Psoas muscle (tissue), 8 donors: ENCODE measurements at places on chromosomes 1 and 21. TPM values are rescaled to one million over a fixed set of nuclear protein-coding genes. Genes with fewer than 3 reads are reported as not detected.

The SPRR3 gene
- polyA plus RNA-seq, result 1.2 TPM

The NBPF15 gene
- 2.5 TPM for polyA plus RNA-seq

The PGLYRP3 gene
- polyA plus RNA-seq, result not detected

DNA sequence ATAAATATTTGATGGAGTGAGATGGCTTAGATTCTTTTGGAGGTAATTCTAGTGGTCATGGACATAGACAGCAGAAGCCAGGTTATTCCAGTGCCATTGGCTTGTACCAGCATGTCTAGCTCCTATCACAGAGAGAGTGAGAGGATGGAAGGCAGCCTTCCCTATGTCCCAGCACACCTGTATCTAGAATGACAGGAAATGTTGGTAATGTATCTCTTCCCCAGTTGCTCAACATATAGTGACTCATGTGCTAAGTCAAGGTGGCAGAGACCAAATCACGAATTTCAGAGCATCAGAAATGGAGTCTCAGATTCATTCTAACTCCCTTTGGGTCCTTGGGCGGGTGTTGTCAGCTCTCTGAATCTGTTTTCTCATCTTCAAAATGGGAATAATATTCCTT lies 28.4 kb downstream of the METTL13 start:
- DNase-seq, result no peak
- H3K36me3 ChIP-seq, result no peaks in the 10 kb centered on the region
- no peaks in the 10 kb centered on the region for H3K4me1 ChIP-seq
- H3K27ac ChIP-seq, result no peak overlapping the region
- H3K4me3 ChIP-seq, result no peak overlapping the region

DNA sequence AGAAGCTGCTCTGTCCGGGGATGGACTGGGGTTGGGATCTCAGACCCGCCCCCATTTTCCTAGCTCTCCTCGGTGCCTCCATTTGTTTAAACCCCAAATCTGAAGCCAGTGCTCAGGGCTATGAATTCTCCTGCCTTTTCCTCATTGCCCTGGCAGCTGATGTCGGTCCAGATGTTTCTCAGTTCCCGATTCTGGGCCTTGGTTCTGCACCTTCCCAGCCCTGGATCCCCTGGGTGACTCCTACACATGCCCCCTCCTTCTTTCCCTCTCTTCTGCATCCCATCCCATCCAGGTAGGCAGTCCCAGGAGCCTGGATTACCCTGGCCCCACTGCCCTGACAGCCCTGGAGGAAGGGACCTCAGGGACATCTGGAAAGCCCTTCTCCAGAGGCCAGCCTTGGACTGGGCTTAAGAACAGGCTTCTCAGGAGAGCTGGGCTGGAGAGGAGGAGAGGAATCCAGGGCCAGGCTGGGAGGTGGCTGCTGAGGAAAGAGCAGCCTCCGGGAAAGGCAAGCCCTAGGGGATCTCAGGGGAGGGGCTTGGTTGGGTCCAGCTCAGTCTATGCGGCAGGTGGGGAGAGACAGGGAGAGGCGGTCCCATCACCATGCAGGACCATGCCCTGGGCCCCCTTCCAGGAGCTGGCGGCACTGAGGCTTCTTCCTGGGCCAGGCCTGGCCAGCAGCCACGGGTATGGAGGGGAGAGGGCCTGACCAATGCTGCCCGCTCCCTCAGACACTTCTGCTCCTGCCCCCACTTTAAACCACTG lies 6.8 kb upstream of the EPS8L3 start:
- no peak for DNase-seq
- no peak overlapping the region for H3K27ac ChIP-seq
- H3K4me3 ChIP-seq, result no peak overlapping the region
- no peaks in the 10 kb centered on the region for H3K27me3 ChIP-seq
- no peaks in the 10 kb centered on the region for H3K4me1 ChIP-seq
- no peaks in the 10 kb centered on the region for H3K36me3 ChIP-seq

- no peaks in the 10 kb centered on the region for H3K27me3 ChIP-seq
- no peak for DNase-seq
- no peak overlapping the region for H3K4me3 ChIP-seq
- H3K4me1 ChIP-seq, result peaks cover 21% of the 10 kb centered on the region
Measured at GRCh38 chr1:77781683-77782082, 2.2 kb downstream of the MIGA1 start.

DNA sequence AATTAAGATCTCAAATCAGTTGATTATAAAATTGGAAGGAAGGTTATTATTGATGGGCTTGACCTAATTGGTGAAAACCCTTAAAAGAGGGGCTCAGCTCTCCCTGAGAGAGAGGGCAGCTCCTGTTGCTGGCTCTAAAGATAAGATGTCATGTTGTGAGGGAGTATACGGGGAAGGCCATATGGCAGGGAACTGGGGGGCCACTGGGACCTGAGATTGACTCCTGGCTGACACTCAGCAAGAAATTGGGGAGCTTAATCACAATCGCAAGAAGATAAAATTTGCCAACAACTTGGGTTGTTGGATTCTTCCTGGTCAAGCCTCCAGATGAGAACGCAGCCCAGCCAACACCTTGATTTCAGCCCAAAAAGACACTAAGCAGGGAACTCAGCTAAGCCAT lies 69.7 kb upstream of the KCNJ6 start:
- peaks cover 3% of the 10 kb centered on the region for H3K27me3 ChIP-seq
- no peak overlapping the region for H3K27ac ChIP-seq
- no peak for DNase-seq
- no peaks in the 10 kb centered on the region for H3K36me3 ChIP-seq

DNA sequence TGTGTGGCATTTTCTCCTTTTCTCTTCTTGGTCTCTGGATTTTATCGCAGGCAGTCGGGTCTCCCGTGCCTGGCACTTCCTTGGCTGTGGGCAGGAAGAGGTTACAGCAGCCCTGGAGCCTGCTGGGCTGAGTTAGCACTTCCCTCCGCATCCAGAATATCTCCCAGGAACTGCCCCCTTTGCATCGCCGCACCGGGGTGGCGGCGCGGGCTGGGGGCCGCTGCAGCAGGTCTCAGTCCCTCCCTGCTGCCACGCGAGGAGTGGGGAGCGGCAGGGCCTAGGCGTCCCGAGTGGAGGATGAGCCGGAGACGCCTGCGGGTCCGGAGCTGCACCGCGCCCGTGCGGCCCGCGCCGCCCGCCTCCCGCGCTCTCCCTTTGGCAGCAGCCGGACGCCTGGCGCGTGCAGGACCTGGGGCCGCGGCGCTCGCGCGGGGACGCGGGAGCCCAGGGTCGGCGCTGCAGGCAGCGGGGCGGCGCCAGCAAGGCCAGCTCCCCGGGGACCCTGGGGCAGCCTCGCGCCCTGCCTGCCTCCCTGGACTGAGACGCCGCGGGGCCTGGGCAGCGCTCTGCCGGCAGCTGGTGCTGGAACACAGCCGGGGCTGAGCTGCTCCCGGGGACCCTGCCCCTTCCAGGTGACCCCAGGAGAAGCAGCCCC lies 192.8 kb downstream of the PRDM2 start:
- H3K36me3 ChIP-seq, result no peaks in the 10 kb centered on the region
- no peak for DNase-seq
- H3K4me3 ChIP-seq, result peak overlapping the region; percentile 57

DNA sequence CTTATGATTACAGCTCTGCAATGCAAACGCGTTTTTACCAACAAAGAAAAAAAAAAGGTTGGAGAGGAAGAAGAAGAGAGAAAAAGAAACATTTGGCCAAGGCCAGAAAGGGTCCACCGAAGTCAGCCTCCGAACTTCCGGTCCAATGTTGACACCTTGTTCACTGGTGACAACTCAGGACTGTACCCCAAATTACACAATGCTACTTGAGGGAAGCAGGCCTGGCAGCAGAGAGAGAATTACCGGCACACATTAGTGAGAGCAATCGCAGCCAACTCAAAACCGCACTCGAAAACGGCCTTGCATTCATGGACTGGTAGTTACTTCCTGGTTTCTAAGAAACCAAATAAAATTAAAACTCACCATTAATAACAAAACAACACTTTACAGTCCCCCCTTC lies 652.5 kb downstream of the KIF26B start:
- H3K27me3 ChIP-seq, result no peaks in the 10 kb centered on the region
- H3K4me1 ChIP-seq, result no peaks in the 10 kb centered on the region
- DNase-seq, result no peak
- H3K4me3 ChIP-seq, result no peak overlapping the region
- H3K36me3 ChIP-seq, result no peaks in the 10 kb centered on the region
- H3K27ac ChIP-seq, result no peak overlapping the region

DNA sequence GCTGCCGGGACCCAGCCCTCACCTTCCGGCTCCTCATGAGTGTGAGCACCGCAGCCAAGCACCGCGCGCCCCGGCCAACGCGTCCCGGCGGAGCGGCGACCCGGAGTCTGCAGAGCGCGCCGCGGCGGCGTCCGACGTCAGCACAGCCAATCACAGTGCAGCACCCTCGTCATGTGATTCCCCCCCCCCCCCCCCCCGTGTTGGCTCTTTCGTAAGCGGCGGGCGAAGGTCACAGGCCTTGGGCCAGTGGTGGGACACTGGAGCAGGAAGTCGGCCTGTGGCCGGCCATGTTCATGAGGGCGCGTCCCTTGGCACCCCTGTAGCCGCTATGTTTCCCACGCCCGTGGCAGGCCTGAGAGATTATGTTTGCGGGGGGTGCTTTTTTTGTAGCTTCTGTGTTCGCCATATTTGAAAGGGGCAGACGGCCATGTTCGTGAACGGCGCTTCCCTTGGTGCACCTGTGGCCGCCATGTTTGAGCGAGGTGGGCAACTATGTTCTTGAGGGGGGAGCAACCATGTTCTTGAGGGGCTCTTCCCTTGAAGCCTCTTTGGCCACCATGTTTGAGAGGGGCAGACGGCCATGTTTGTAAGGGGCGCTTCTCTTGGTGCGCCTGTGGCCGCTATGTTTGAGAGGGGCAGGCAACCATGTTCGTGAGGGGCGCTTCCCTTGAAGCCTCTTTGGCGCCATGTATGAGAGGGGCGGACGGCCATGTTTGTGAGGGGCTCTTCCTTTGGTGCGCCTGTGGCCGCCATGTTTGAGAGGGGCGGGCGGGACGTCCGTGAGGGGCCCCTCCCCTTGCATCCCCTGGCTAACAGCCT lies at the start of gene C1orf174:
Gene C1orf174, minus strand, starts transcription at position 123 of the 819 bp plus-strand sequence. Its CDS starts 86 bp downstream, at position 37.
- no peaks in the 10 kb centered on the region for H3K36me3 ChIP-seq
- H3K27ac ChIP-seq, result peak within 1 kb of the TSS; percentile 98
- peak; percentile 95 for DNase-seq

DNA sequence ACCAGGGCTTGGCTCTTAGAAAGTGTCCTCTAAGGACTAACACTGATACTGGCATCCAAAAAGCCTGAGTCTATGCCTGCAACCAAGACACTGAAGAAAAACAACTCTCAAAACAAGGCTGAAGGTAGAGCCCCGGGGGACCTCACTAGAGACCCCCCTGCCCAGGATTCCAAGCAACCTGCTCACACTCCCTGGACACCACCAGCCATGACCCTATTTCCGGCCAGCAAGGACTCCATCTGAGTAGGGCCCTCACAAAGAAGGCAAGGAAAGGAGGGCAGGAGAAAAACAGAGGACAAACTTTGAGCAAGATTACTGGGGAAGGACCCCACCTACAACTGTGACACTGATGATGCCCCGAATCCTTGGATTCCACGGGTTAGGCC lies 343.1 kb downstream of the NPHP4 start:
- no peak for DNase-seq
- no peak overlapping the region for H3K27ac ChIP-seq
- no peaks in the 10 kb centered on the region for H3K4me1 ChIP-seq
- H3K36me3 ChIP-seq, result no peaks in the 10 kb centered on the region

DNA sequence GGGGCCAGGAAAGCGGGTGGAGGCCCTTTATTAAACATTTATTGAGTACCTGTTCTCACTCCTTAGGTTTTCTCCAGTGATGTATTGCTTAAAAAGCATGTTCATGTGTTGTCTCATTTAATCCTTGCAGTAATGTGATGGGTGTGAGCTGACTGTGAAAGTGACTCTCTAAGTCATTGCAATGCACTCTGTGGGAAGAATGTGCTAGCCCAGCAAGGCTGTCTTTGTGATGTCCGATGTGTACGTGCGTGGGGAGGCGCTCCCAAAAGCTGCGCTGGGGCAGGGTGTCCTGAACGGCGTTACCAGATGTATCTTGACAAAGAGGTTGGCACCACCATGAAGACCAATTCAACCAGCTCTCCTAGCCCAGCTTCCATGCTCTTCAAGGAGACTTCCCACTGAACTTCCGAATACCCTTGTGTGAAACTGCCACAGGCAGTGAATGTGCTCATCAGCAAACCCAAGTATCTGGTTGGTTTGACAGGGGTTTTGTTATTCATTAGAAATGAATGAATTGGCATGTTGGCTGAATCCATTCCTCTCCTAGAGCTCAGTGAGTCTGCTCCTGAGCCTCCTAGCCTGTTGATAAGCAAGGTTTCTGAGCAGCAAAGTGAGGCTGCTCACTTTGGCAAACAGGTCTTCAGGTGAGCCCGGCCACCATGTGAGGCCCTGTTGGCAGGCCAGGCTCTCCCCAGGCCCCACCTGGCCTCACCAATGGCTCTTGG lies 28.0 kb downstream of the NUAK2 start:
- H3K4me3 ChIP-seq, result no peak overlapping the region
- H3K27ac ChIP-seq, result peak overlapping the region; percentile 15
- H3K36me3 ChIP-seq, result no peaks in the 10 kb centered on the region
- H3K27me3 ChIP-seq, result no peaks in the 10 kb centered on the region
- peaks cover 9% of the 10 kb centered on the region for H3K4me1 ChIP-seq

- H3K4me1 ChIP-seq, result no peaks in the 10 kb centered on the region
- no peaks in the 10 kb centered on the region for H3K36me3 ChIP-seq
- no peaks in the 10 kb centered on the region for H3K27me3 ChIP-seq
- DNase-seq, result no peak
- no peak overlapping the region for H3K27ac ChIP-seq
Measured at GRCh38 chr1:205570173-205570501, 61.7 kb downstream of the ELK4 start.

GRCh38 chr1:50976890-50977574 lies 7.0 kb downstream of the CDKN2C start:
- no peaks in the 10 kb centered on the region for H3K27me3 ChIP-seq
- H3K4me3 ChIP-seq, result peak overlapping the region; percentile 92
- no peaks in the 10 kb centered on the region for H3K36me3 ChIP-seq
- H3K27ac ChIP-seq, result peak overlapping the region; percentile 98
- peak; percentile 27 for DNase-seq

GRCh38 chr1:171654201-171654941 lies 1.9 kb upstream of the MYOC start:
- H3K27me3 ChIP-seq, result no peaks in the 10 kb centered on the region
- H3K27ac ChIP-seq, result peak overlapping the region; percentile 74
- no peaks in the 10 kb centered on the region for H3K36me3 ChIP-seq
- peaks cover 25% of the 10 kb centered on the region for H3K4me1 ChIP-seq
- DNase-seq, result no peak
- H3K4me3 ChIP-seq, result peak overlapping the region; percentile 25

DNA sequence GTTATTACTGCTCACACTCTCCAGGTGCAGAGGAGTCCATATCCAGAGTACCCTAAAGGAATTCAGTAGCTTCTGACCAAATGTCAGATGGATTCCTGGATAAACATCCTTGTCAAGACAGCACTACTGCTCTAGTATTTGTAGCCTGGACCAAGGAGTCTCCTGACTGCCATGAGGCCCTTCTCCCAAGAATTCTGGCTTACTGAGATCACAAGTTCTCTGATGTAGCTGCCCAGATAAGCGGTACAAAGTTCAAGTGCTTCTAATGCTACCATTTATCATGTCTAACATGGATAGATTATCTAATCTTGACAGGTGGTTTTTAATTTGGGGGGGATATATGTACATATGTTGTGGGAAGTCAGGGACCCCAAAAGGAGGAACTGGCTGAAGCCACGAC lies 196.6 kb upstream of the HMCN1 start:
- H3K4me1 ChIP-seq, result no peaks in the 10 kb centered on the region
- H3K27me3 ChIP-seq, result no peaks in the 10 kb centered on the region
- H3K4me3 ChIP-seq, result no peak overlapping the region
- no peak overlapping the region for H3K27ac ChIP-seq
- DNase-seq, result no peak
